Right ventricle myocardium inferior (tissue), 1 donor: ENCODE measurements at places on chromosomes 2 and 18. TPM values are rescaled to one million over a fixed set of nuclear protein-coding genes. Genes with fewer than 3 reads are reported as not detected.

The NFATC1 gene
- total RNA-seq, result 18.5 TPM

The SKA1 gene
- 0.38 TPM for total RNA-seq

The SERPINB4 gene
- not detected for total RNA-seq

The ACADL gene
- total RNA-seq, result 0.76 TPM

The ALK gene
- 0.08 TPM for total RNA-seq

The STARD6 gene
- not detected for total RNA-seq

The GNLY gene
- 3.4 TPM for total RNA-seq

The VWC2L gene
- total RNA-seq, result not detected

The DLX1 gene
- not detected for total RNA-seq

The BAZ2B gene
- 35.3 TPM for total RNA-seq

The NDC80 gene
- 0.54 TPM for total RNA-seq

The POU3F3 gene
- not detected for total RNA-seq

The CD8B gene
- 0.30 TPM for total RNA-seq

GRCh38 chr2:28360058-28360717 lies 32.5 kb upstream of the FOSL2 start:
- no peak for DNase-seq

DNA sequence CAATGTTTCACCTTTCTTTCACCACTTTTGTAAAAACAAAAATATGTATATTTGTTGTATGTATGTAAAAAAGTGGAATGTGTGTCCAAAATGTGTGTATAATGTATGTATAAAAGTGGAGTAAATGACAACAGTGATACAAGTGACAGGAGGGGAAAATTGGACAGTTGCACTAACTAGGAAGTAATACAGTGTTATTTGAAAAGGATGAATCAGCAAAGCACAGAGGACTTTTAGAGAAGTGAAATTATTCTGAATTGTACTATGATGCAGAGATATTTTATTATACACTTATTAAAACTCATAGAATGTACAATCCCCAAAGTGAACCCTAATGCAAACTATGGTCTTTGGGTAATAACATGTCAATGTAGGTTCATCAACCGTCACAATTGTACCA lies 331.3 kb upstream of the CNTNAP5 start:
- no peak for DNase-seq

- no peak for DNase-seq
Observed at GRCh38 chr2:240013343-240013742, 11.8 kb downstream of the NDUFA10 start.

- no peak for DNase-seq
Observed at GRCh38 chr2:237570776-237571335, 4.5 kb downstream of the PRLH start.

- DNase-seq, result no peak
Observed at GRCh38 chr2:199902486-199903110, 8.5 kb upstream of the C2orf69 start.

DNA sequence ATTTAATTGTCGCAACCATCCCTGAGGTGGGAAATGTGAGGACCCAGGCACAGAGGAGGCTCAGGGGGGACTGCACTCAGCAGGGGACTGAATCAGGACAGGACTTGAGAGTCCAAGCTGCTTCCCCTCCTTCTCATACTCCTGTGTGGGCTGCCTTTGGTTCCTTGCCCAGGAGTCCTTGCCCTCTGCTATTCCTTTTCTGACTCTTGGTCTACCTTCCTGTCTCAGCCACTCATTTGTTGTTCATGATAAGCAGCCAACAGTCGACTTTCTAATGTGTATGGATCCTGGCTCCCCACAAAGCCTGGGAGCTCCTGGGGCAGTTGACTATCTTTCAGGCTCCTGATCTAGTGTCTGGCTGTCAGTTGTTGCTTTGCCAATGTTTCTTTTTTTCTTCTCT lies 28.3 kb downstream of the GATA6 start:
- no peak for DNase-seq

GRCh38 chr2:230661072-230661957 lies 51.3 kb upstream of the CAB39 start:
- no peak for DNase-seq

DNA sequence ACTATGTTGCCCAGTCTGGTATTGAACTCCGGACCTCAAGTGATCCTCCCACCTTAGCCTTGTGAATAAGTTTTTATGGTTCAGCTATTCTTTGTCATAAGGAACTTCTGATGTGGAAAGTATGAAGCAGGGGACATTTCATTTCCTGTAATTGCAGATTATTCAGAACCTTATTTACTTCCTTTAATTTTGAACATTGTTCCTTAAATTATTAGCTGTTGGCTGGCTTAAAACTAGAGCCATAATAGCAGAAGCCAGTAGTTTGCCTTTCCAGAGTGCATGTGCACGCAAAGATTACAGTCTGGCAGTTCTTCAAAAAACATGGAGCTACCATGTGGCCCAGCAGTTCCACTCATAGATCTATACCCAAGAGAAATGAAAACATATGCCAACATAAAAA lies 53.1 kb downstream of the PMS1 start:
- DNase-seq, result no peak

GRCh38 chr2:232447638-232448303 lies 8.2 kb upstream of the ALPI start:
- no peak for DNase-seq

- DNase-seq, result no peak
Observed at GRCh38 chr2:189751080-189751658, 11.4 kb downstream of the OSGEPL1 start.

GRCh38 chr18:59835605-59836379 lies 64.0 kb upstream of the PMAIP1 start:
- DNase-seq, result no peak

- DNase-seq, result no peak
Observed at GRCh38 chr2:64979744-64980143, 9.5 kb upstream of the SLC1A4 start.

DNA sequence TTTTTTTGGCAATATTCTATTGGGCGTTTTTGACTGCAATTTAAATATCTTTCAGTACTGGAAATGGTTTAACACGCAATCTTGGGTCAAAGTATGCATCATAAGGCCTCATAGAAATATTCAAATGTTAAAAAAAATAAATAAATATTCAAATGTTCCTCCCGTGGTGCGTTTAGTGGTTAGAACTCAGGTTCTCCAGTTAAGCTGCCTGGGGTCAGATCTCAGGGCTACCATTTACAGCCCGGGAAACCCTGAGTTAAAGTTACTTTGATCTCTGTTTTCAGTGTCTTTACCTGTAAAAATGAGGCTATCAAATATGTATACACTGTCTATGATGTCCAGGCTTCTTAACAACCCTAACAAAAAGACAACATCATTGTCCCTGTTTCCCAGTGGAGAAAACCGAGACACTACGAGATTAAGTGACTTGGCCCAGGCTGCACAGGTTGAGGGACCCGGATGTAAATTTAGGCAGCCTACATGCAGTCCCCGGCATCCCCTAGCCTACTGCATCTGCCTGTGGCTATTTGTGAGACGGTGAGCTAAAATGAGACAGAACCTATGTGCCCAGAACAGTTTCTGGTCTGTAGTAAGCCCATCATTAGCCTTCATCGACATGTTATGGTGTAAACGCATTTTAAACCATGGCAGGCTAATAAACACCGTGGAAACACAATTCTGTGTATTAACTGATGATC lies 1.7 kb downstream of the FHL2 start:
- no peak for DNase-seq

- no peak for DNase-seq
Observed at GRCh38 chr2:75241696-75242095, 42.4 kb upstream of the TACR1 start.

- DNase-seq, result no peak
Observed at GRCh38 chr2:165227571-165227970, 11.6 kb upstream of the SCN2A start.

DNA sequence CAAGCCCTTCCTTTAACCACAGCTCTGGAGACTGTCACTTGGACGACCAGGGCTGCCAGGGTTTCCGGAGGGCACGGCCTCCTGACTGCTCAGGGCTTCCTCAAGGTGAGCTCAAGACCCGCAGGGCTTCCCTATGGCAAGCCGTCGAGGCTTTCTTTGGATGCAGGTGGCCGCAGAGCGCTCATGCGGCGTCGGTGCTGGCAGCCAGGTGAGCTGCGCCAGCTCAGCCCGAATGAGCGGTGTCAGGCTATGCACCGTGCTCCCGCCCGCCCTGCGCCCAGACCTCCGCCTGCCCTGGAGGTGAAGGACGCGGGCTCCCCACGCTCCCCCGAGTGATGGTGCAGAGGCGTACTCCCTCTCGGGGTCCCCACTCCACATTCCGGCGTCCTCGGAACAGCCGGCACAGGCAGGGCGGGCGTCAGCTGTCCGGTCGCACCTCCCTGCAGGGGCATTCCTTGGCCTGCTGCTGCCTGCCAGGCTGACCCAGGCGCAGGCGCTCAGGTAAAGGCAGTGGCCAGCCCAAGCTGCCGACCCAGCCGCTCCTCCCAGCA lies 20.8 kb upstream of the TUBB6 start:
- DNase-seq, result no peak

- DNase-seq, result no peak
Observed at GRCh38 chr18:6330786-6331185, 83.9 kb downstream of the L3MBTL4 start.

GRCh38 chr2:43676322-43677050 lies at the start of gene C1GALT1C1L:
Gene C1GALT1C1L (minus strand): TSS chr2:43676429. CDS start chr2:43676322, 107 bp downstream.
- peak; percentile 82 for DNase-seq

DNA sequence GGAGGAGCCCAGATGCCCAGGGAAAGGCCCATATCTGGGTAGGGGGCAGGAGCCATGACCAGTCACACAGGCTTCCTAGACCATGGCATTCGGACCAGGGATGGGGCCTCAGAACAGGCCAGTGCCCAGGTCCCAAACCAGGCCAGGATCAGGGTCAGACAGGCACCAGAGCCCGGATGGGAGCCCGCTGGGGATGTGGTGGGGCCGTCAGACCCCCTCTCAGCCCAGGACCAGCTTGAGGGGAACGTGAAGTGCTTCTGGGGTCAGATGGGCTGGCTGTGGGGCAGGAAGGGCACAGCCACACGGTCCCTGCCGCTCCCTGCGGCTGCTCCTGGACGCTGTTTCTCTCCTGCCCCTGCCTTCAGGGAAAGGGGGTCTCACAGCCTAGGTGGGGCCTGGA lies 39.1 kb downstream of the SNED1 start:
- DNase-seq, result no peak

GRCh38 chr2:196230061-196230854 lies 58.9 kb upstream of the STK17B start:
- no peak for DNase-seq

DNA sequence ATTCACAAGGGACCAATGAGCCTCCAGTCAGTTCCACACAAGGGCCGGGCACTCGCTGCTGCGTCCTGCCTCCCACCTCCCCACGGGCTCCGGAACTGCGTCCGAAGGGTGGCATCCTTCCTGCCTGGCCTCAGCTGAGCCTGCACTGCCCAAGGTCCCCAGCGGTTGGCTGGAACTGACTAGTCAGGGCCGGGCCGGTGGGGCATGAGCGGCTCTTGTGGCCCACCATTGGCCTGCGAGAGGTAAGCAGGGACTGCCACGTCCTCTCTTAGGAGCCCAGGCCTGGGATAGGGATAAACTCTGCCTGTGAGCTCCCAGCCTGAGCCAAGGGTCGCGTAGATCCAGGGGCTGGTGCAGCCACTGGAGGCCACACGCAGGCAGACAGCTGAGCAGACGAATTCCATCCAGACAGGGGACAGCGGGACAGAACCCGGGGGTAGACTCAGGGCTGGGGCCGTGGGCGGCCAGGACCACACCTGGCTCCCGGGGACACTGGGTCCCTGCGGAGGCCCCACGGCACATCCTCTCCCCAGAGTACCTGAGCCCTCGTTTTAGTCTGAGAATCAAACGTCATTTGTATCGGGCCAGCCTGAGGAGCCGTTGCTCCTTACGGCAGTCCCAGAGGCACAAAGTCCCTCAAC lies 148.4 kb downstream of the ZNF516 start:
- DNase-seq, result no peak

- DNase-seq, result no peak
Observed at GRCh38 chr2:2567776-2568175, 236.7 kb upstream of the MYT1L start.
